Aorta (tissue), 5 donors: ENCODE measurements at places on chromosomes 5 and 9. TPM values are rescaled to one million over a fixed set of nuclear protein-coding genes. Genes with fewer than 3 reads are reported as not detected.

The PHF19 gene
- 40.1 TPM for total RNA-seq

DNA sequence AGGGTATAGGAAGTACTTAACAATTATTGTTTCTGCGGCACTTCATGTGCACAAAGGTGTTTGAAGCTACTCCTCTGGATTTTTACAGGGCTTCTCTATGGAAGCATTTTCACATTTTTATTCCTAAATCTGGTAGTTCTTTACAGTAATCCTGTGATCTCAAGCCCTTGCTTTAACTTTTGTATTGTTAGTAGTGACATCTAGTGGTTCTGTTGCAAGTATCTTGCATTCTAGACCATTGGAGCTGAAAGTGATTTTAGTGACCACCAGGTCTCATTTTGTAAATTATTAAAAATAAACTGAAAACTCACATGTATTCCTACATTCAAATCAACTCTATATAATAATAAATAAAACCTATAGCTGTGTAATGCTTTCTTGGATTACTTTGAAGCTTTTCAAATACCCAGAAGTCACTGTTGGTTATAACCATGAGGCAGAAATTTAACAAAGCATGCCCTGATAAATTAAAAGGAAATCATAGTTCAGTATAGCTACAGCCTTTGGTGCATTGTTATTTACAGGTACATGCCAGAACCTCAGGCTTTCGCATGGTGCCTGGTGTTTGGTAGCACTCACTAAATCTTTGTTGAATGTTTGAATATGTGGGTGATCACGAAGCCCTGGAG, 18.9 kb downstream of the RPS23 start:
- DNase-seq: no peak

- DNase-seq: no peak
Measured at GRCh38 chr9:36504156-36504555, 68.5 kb upstream of the MELK start.

DNA sequence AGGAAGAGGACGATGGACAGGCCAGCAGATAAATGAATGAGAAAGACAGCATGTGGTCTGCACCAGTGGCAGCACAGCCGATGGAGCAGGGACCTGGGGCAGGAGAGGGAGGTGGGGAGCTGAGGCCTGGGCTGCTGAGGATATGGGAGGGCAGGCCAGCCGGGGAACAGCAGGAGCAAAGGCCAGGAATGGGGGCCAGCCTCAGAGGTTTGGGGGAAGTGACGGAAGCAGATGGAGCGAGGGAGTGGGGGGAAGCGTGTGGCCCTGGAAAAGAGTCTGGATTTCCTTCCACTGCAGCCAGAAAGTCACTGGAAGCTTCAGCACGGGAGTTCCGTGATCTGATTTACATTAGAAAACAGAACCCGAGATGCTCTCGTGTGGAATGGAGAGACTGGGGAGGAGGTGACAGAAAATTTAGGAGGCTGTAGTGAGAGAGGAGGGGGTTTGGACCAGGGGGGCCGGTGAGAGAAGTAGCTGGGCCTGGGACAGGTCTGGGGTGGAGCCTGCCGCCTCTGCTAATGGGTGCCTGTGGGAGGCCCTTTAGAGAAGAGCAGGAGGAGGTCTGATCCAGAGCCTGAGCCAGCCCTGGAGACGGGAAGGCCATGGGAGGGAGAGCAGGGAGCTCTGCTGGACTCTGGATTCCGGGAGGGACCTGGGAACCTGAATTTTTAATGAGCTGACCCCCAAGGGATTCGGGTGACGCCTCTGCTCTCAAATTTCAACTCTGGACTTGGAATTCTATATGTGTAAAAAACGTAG, 65.4 kb downstream of the TSPAN17 start:
- no peak for DNase-seq

DNA sequence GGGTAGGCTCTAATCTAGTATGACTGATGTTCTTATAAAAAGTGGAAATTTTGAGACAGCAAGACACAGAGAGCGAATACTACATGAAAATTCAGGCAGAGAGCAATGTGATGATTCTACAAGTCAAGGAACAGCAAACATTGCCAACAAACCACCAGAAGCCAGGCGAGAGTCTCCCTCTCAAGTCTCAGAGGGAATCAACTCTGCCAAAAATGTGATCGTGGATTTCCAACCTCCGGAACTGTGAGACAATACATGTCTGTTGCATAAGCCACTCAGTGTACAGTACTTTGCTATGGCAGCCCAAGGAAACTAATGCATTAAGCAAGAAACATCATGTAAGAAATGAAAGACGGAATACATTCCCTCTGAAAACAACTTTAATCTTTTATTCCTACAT, 52.1 kb upstream of the CCNG1 start:
- DNase-seq: no peak

- no peak for DNase-seq
Measured at GRCh38 chr9:110623462-110624025, 44.0 kb upstream of the SVEP1 start.

The EPB41L4B gene
- total RNA-seq: 0.63 TPM

DNA sequence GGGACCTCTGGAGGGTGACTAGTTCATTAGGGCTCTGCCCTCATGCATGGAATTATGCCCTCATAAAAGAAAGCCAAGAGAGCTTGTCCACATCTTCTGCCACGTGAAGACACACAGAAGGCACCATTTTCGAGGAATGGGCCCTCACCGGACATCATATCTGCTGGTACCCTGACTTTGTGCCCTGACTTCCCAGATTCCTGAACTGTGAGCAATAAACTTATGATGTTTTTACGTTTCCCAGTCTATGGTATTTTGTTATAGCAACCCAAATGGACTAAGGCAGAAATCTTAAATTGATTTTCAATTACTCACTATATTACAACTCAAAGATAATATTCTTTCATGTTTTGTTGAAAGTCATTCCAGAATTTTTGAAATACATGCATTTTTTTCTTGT, 163.8 kb upstream of the PAPPA start:
- no peak for DNase-seq

GRCh38 chr5:112529525-112529924, 110.4 kb upstream of the EPB41L4A start:
- DNase-seq: no peak

The PCDHA3 gene
- 0.36 TPM for total RNA-seq

DNA sequence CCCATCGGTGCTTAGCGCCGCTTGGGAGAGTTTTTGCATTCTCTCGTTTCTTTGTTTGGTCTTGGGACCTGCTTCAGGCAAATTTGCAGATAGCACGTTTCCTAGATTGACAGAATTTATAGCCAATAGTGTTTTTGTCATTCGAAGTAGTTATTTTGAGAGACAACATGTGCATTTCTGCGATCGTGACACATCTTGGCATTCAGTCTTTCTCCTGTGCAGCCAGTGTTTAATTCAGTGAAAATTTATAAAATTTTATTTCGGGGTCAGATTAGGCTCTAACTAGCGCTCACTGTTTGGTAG, 830 bp downstream of the PRRC1 start:
- no peak for DNase-seq

The DIRAS2 gene
- not detected for total RNA-seq

- no peak for DNase-seq
Measured at GRCh38 chr5:58258984-58259684, 200.8 kb downstream of the PLK2 start.

The PPP2CA gene
- total RNA-seq: 96.6 TPM

- DNase-seq: no peak
Measured at GRCh38 chr5:90944116-90944515, 385.5 kb downstream of the ADGRV1 start.

DNA sequence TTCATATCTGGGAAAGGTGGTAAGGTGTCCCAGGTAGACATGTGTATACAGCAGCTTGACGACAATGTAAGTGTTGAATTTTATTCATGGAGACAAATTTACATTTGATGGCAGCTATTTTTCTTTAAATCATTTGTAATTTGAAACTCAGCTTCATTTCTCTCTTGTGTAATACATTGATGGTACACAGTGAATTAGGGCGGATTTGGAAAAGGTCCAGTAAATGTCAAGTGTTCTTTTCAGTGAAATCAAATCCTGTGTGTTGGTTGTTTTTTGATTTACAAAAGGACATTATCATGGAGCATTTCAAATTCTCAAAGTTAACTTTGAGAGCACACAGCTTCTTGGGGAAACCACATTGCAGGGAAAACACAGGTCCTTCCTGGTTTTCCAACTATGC, 30.0 kb upstream of the PCSK1 start:
- no peak for DNase-seq

- DNase-seq: no peak
Measured at GRCh38 chr9:131738293-131739132, 1.4 kb downstream of the RAPGEF1 start.

GRCh38 chr9:137441289-137441934, at the start of gene ENTPD8:
Gene ENTPD8 (minus strand): TSS chr9:137441357. CDS start chr9:137438285, 3,072 bp downstream.
- peak; percentile 44 for DNase-seq

GRCh38 chr5:115939059-115939458, 23.2 kb upstream of the LVRN start:
- DNase-seq: no peak

DNA sequence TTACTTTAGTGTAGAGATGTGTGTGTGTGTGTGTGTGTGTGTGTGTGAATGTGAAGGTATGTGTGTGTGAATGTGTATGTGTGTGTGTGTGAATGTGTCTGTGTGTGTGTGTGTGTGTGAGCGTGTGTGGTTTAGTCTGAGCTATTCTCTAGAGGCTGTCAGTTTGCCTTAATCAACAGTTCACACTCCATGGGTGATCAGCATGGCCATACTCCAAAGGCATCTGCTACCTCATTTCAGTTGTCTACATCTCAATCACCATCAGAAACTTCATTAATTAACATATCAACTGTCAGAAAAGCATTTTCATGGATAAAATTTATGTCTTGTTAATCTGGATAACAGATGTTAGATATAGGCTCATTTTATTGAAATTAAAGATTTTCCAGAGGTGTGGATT, 103.1 kb upstream of the PTPN3 start:
- no peak for DNase-seq

- DNase-seq: no peak
Measured at GRCh38 chr5:98722188-98722587, 51.3 kb upstream of the RGMB start.

The C9 gene
- total RNA-seq: 0.13 TPM

The FLT4 gene
- total RNA-seq: 22.1 TPM

The TNFSF15 gene
- total RNA-seq: 0.81 TPM

- DNase-seq: no peak
Measured at GRCh38 chr5:78787783-78788182, 139.2 kb upstream of the LHFPL2 start.

DNA sequence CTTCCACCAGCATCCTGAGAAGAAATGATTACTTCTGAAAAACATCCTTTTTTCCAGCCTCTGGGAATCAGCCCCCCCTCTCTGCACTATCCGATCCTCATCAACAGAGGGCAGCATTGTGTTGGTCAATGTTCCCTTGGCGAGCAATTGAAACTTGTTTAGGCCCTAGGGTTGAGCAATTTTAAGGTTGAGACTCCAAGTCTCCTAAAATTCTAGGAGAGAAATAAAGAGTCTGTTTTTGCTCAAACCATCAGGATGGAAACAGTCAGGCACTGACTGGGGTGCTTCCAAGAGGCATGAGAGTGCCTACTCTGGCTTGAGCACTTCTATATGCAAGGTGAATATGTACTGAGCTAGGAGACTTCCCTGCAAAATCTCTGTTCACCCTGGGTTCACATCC, 12.4 kb upstream of the CYFIP2 start:
- DNase-seq: no peak

The ZBTB26 gene
- 5.8 TPM for total RNA-seq

GRCh38 chr5:115766608-115767007, 49.9 kb downstream of the CDO1 start:
- DNase-seq: no peak

GRCh38 chr5:89043676-89044075, 160.7 kb upstream of the MEF2C start:
- no peak for DNase-seq

The CORO2A gene
- 3.7 TPM for total RNA-seq

The TTLL11 gene
- total RNA-seq: 23.7 TPM

DNA sequence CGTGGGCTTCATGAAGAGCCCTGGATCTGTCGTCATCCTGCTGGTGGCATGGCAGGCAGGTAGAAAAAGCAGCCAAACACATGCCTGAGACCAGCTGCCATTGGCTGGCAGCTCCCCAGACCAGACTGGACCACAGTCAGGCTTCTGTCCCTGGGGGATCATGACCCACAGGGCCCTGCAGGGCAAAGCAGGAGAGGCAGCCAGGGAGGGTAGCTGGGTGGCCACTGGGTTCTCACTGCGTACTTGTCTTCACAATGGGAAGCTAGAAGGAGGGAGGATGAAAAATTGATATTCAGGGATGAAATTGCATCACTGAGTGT, 67.8 kb upstream of the GARNL3 start:
- DNase-seq: no peak

GRCh38 chr9:87638292-87638691, 87.6 kb upstream of the CTSL start:
- DNase-seq: peak; percentile 12

GRCh38 chr5:36304095-36304805, 2.5 kb upstream of the RANBP3L start:
- no peak for DNase-seq

The AK8 gene
- total RNA-seq: 0.72 TPM

- DNase-seq: no peak
Measured at GRCh38 chr9:93035821-93036351, 22.6 kb upstream of the SUSD3 start.

The EDIL3 gene
- 154 TPM for total RNA-seq

The CACNA1B gene
- total RNA-seq: 0.03 TPM

DNA sequence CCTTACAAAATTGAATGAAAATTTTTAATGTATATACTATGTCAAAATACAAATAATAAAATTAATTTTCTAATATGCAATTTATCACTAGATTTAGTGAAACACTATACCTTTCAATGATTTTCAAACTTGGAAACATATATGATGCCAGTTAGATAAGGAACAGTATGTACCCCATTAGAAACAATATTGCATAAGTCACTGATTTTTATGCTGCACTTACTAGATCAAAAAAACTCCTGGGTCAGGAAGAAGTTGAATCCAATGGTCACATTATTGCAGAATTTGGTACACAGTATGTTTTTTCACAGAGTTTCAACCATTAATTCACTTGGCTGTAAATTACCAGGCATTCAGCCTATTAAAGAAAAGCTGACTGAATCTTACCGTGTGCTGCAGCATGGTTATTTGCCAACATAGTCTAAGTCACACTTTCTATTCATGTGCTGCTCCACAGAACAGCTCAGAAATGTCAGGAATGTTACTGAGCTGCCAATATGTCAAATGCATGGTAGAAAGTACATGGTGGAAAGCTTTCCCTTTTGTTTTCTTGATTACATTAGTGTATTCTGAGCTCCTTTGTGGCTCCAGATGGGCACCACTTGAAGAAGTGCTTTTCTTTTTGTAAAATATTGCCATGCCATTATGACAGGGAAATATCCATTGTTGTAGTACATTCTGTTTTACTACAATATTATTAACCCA, 9.9 kb upstream of the PRR16 start:
- DNase-seq: no peak

The EIF4EBP3 gene
- total RNA-seq: 5.4 TPM

- no peak for DNase-seq
Measured at GRCh38 chr9:97848215-97848479, 4.9 kb upstream of the FOXE1 start.
